HT-29 (cell line): ENCODE measurements at places on chromosomes 4 and X.

GRCh38 chrX:42496239-42496638 lies 281.7 kb downstream of the PPP1R2C start:
- no peak for DNase-seq

DNA sequence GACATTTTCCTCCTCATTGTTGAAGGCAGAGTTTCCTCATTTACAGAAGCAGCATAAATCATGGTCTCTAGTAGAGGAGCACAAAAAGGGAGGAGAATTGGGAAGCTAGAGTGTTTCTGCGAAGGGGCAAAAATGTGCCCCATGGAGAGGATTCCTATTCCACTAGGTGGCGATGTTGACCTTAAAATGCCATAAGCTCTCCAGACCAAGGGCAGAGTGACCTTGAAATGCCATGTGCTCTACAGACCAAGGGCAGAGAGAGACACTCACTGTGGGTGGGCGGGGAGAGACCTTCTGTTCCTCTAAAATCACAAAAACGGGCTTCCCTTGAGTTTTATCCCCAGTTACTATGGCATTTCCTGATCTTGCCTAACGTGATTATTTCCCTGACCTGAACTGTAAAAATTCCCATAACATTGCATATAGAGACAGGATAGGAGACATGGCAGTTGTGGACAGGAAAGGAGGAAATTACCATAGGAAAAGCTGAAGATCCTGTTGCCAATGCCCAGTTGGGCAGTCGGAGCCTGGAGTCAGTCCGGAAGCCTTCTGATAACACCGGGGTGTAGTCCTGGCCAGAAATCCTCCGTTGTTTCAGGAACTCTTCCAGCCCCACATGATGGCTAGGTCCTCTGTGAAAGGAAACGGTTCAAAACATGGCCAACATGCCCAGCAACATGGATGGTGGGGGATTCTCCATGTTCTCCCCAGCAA lies 567.7 kb downstream of the MAGEB5 start:
- peak; percentile 51 for DNase-seq

- DNase-seq = no peak
These were observed 297.4 kb upstream of the SFRP2 start for GRCh38 chr4:154086247-154086646.

DNA sequence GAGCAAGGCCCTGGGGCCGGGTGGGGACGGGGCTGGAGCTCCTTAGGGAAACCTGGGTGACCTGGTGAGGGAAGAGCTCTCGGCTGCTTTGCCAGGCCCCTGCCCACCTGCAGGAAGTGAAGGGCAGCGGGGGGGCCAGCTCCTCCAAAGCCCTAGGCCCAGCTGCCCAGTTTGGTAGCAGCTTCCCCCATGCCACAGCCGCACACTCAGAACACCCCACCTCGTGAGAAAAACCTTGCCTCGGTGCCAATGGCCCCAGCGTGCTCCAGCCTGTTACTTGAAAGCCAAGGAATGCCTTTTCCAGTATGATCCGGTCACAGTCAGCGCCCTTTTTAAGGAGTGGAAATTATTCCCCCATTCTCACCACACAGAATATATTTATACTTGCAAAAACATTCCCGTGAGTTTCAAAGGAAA lies 38.3 kb downstream of the ACOX3 start:
- no peak for DNase-seq

GRCh38 chr4:77613267-77613666 lies 7.6 kb downstream of the CXCL13 start:
- DNase-seq = no peak

GRCh38 chr4:166585491-166585890 lies 648.8 kb downstream of the SPOCK3 start:
- DNase-seq = no peak

GRCh38 chrX:155213731-155214130 lies 2.5 kb upstream of the VBP1 start:
- no peak for DNase-seq

- no peak for DNase-seq
These were observed 227.5 kb downstream of the MGST2 start for GRCh38 chr4:139892973-139893736.

- peak; percentile 78 for DNase-seq
These were observed 145.5 kb downstream of the NWD2 start for GRCh38 chr4:37389967-37390580.

DNA sequence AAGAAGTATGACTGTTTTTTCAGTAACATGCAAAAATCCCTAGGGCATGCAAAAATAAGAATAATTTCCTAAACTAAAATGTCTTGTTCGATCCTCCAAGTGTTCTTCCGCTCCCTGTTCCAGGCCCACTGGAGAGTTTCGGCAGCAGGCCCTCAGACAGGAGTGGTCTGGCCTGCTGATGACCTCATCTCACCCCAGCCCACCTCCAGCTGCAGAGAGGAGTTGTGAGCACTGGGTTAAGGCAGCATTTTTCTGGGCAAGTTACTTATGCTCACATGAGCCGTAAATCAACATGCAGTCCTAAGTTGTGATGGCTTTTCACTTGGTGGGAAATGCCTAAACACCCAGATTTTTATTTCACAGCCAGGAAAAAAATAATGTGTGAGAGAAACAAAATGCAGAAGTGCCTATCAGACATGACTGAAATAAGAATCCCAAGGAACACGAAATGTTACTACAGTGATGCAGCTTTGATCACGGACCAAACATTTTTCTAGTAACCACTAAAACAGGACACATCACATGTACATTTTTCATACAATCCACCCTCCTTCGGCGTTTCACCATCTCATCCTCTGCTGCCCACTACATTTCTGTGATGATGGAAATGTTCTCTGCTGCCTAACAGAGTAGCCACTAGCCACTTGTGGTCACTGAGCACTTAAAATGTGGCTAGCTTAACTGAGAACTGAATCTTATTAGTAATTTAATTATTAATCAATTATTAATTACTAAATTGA lies 153.3 kb upstream of the TBL1X start:
- DNase-seq = no peak

- no peak for DNase-seq
These were observed 12.2 kb downstream of the ARHGEF6 start for GRCh38 chrX:136768469-136769084.

DNA sequence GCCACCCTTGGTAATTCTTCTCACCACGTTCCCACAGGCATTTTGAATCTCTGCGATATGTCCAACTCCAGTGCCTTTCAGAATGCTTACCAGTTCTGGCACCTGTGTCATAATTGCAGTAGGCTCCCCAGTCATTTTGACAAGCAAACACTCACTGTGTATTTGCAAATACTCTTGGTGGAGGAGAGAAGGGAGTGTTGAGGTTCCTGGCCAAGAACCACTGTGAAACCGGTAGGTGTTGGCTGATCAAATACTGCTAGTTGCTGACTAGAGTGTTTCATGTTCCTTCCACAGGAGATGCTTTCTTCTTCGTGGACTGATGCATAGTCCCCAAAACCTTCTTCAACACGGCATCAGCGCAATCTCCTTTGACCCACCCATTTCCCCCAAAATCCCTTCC lies 16.0 kb upstream of the NLGN4X start:
- no peak for DNase-seq

DNA sequence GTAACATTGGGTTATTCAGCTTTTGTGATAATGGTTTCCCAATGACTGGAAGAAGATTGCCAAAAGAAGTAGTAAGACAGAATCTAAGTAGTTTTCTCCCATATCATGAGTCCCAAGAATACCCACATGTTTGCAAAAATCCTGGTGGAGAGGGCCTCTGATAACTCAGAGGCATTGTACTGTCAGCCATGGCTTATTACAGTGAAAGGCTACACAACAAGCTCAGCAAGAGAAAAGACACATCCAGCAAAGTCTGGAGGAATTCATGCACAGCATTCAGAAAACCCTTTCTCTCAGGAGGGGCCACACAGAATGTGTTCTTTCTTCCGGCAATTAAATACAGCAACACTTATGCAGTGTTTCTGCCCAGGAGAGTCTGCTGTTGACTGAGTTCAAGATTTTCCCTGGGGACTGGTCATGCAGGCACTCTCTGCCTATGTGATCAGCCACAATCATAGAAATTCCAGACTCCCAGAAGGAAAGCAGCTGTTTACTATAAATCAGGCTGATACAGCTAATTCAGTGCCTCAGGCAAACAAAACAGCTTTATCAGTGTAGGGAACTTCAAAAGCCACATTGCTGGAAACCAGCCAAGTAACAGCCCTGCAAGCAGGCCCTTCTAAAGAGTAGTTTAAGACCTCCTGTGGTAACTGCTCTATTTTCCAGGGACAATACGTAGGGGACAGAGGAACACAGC lies 937.1 kb downstream of the CCSER1 start:
- DNase-seq = peak; percentile 7

- no peak for DNase-seq
These were observed 144.5 kb downstream of the NAP1L3 start for GRCh38 chrX:93528917-93529316.

- peak; percentile 43 for DNase-seq
These were observed 48.2 kb upstream of the H2AZ1 start for GRCh38 chr4:99998062-99998867.

GRCh38 chr4:112895811-112896608 lies 153.4 kb upstream of the ANK2 start:
- no peak for DNase-seq

DNA sequence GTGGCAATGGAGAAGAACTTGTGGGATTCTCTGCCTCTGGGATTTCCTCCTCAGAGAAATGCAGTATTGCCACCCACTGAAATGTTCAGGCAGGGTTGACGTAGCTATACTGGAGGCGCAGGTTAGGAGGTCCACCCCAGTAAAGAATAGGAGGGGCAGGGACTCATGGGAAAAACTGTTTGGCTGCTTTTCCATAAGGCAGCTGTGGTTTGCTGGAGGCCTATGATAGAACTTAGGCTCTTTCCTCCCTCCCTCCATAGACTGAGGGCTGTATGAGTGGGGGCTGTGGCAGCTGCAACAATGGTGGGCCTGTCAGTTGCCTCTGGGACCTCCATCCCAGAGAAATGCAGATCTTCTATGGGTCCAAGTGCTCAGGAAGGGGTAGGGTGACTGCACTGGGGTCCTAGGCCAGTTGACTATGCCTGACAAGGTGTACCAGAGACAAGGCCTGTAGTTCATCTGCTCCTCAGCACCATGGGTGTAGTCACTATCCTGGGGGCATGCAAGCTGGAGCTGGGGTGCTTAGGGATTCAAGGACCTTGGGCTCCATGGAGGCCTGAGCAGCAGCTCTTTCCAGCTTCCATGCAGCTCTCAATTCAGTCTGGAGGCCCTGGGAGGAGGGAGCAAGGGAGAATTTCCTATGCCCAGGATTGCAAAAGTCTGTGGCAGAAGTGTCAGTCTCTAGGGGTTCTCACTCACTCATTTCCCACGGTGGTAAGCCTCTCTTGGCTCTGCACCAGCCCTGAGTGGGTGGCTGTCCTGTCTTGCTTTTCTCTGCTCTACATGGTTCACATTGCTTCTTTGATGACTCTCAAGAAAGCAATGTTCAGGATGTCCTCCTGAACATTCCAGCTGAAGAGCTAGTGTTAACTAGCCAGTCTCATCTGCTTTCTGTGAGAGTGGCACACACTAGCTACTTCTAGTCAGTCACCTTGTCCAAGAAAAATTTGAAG lies 353.0 kb downstream of the IDS start:
- DNase-seq = no peak

DNA sequence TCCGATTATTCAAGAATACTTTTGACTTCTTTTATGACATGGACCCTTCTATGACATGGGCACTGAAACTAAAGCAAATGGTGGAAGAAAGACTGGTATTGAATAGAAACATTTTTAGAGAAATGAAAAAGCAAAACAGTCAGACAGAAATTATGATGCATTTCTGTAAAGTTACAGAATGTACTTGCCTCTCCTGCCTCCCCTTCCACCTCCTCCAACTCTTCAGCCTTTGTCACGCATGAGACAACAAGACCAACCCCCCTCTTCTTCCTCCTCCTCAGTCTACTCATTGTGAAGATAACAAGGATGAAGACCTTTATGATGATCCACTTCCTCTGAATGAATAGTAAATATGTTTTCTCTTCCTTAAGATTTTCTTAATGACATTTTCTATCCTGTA lies 46.3 kb upstream of the HUWE1 start:
- no peak for DNase-seq

- no peak for DNase-seq
These were observed 17.7 kb downstream of the UBE2D3 start for GRCh38 chr4:102809691-102810090.

DNA sequence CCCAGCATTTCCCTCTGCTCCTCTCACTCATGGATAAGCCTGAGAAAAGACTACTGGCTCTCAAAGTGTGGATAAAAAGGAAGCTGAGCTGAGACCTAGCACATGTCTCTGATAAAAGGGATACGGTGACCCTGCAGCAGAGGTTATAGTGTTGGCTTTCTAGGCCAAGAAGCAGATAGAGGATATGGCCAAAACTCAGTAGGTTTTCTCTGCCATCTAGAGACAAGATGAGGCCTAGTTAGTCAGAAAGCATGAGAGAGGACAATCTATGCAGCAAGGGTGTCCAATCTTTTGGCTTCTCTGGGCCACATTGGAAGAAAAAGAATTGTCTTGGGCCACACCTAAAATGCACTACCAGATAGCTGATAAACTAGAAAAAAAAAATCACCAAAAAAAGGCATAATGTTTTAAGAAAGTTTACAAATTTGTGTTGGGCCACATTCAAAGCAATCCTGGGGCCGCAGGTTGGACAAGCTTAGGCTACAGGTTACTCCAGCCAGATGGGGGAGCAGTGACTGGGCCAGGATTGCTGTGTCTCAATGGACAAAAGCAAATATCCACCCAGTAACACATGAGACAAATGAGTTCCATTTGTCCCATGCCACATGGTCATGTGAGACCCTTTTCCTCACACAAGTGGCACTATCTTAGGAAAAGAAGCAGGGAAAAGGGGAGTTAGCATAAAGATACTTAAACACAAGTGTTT lies 411.4 kb downstream of the INPP4B start:
- no peak for DNase-seq

DNA sequence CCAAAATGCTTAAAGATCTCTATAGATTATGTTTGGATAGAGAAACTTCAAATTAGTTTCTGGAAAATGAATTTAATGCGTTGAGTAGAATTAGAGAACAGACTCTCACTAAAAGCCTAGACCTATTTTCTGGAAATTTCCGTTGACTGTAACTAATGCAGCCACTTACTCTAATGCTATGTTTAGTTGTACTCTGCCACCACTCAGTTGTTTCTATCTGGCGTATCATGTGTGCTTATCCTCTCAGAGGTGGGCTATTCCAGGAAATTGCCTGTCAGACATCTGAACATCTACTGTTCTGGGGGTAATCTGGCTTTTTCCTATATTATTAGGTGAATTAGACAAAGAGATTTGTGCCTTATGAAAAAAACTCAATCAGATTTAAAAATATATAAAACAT lies 347.1 kb upstream of the FSTL5 start:
- DNase-seq = no peak

DNA sequence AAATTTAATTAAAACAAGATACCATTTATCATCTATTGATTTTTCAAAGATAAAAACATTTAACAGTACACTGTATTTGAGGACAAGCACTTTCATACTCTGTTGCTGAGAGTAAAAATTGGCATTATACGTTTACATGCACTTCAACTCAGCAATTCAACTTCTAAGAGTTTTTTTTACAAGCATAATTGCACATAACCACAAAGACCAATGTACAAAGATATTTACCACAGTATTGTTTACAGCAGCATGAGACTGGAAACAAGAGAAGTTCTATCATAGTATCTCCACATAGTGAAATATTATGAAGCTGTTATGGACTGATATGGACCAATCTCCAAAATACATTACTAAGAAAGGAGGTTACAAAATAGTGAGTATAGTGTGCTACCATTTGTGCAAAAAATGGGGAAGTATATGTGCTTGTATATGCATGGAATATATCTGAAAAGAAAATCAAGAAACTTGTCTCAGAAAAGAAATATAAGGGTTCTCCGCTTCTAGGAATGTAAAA lies 10.9 kb downstream of the GAB3 start:
- DNase-seq = no peak
